ENCODE measurements at places on chromosomes 6 and 20.
A peak's percentile ranks its signal among the peaks of the same experiment; 100 is the strongest.

DNA sequence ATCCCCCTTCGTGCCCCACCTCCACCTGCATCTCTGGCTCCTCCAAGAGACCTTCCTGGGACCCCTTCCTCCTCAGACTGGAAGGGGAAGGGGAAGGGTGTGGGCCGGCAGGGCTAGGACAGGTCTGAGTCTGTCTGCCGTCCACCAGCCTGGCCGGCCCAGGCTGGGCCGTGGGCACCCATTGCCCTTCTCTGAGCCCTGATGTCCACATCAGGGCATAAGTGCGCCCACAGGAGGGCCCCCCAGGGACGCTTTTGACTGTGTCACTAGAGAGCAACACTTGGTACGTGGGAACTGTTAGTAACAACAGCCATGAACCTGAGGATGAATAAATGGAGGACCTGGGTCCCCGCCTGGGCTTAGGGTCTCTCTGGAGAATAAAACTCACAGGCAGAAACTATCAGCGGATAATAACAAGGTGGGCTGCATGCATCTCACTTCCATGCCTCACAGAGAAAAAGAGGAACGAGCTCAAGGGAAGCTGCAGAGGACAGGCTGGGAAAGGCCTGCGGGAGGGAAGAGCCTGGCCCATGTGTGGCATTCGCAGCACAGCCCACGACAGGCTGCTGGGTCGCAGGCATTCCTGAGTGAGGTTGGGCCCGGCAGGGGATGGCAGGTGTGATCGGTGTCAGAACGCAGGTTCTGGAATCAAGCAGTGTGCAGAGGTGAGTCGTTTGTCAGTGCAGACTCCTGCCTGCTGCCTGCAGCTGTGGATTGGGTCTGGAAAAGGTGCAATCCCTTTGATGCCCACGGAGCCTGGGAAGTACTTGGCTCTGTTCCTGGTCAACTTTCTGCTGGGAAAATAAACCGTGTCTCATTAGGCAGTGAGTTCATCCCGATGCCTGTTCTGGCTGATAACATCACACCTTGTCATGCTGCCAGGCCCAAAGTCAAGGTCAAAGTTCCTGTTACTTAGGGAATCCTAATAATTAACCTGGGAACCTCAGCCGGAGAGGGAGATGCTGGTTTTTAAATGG, 60.9 kb downstream of the BCAS4 start:
- DNase-seq = no peak

DNA sequence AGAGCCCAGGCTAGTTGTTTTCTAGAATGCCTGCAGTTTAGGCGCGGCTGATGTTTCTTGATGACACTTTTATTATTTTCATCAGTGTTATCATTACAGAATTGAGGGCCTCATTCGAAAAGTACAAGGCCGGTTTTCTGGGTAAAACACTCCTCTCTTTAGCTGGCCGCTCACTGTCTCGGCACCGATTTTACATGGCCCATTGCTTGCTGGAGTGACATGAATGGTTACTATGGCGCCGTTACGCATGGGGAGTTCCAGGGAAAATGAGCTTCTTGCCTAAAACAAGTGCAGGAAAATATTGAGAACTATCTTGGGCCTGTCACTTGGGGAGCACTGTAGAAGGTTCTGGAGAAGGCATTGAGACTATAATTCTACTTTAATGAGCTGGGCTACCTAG, 317.8 kb downstream of the CDH4 start:
- no peak for DNase-seq

GRCh38 chr6:148521158-148521557, 178.5 kb downstream of the SASH1 start:
- no peak for DNase-seq

DNA sequence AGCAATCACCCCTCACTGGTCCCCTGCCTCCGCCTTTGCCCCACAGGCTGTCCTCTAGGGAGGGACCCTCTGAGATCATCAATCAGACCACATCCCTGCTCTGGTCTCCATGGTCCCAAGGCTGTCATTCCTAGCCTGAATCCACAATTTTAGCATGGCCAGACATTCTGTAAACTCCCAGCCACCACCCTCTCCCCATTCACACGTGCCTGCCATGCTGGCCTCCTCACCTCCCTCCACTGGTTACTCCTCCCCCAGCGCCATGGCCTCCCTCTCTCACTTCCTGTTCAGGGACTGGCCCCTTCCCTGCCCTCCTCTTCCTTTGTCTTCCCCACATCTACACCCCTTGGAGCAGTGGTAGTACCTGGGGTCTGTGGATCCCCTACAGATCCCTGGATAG, 150.7 kb upstream of the MLN start:
- no peak for DNase-seq

- DNase-seq = no peak
These were observed 75.2 kb downstream of the DST start for GRCh38 chr6:56567501-56567900.

DNA sequence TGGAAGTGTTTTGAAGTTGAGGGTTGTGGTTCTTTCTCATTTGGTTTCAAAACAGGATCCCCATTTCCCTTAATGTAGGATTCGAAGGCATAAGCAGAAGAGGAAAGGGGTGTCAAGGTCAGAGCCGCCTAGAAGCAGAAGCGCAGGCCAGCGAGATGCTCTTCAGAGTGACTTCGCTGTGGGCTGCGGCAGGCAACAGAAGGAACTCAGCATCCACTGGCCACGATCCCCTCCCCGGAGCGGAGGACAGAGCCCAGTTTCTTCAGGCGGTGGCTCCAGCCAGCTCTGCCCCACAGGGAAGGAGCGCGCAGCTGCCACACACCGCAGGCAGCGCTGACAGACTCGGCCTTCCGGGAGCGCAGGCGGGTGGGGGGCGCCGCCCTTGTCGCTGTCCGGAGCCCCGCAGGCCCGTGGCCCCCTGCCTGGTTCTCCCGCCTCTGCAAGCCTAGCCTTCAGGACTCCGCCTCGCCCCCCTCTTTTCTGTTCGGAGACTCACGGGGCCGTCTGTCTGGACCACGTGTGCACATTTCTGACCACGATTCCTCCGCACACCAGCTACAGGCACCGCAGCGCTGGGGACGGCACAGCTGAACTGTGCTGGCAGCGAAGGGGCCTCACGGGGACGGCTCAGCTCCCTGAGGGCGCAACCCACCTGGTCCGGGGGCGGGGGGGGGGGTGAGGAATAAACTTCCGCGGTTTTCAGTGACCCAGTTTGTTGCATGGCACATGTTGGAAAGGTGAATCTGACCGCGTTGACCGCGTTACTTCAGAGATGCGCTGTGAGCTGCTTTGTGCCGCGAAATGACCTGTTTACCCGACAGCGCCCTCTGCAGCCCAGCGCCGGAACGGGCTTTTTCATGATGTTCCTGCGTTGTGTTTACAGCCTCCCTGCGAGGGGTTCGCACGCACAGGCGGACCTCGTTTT, 26.1 kb downstream of the TTLL2 start:
- peak; percentile 41 for DNase-seq

DNA sequence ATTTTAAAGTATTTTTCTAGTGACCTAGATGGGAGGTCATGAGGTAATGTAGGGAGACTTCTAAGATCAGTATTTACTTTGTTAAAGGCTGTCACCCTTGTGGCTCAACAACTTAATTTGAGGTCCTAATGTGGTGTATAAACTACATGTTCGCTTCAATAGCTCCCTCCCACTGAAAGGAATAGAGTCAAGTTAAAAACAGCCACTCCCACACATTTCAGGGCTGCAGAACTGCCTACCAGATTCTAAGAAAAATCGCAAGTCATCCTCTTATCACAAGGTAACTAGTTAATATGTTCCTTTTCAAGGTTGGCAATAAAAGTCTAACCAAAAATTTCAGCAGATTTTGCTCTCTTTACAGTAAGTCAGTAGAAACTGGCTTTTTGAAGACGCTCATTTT, 15.1 kb downstream of the GSTA1 start:
- DNase-seq = no peak

DNA sequence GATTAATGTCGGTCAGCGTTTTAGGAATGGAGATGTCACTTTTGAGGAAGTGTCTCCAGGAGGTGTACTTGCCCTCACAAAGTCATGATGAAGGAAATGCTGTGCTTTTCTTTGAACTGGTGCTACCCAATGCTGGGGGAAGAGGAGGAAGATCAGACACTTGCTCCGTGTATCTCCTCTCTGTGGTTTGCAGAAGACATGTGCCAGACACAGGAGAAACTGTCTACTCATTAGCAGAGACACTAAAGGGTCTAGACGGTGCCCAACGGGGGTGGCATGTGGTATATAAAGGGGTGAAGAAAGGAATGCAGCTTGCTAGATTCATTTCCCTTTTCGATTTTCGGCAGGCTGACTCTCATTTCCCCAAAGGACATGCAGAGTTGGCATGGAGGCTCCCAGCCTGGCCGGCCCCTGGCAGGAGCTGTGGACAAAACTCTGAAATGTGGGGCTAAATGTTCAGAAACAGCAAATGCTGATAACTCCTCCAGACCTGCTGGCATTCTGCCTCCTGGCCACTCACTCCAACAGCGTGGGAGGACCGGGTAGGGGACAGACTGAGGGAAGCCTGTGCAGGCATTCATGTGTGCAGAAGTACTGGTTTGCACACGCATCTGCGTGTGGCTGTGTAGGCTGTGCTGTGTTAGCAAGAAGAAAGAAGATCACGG, 59.6 kb upstream of the QKI start:
- no peak for DNase-seq

DNA sequence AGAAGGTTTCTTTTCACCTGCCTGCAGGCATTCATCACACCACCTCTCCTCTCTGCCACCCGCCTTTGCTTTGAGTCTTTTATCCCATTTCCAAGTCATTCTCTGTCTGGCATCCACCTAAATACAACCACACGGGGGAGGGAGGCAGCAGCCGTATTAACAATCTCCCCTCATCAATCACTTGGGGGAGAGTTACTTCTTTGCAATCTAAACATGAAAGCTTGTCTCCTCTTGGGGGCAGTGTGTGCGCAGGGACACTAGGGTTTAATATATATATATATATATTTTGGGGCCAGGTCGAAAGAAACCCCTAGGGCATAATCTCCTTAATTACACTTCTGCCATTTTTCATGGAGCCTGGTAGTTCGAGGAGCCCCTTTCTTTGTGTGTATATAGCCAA, 214.5 kb downstream of the TSHZ2 start:
- no peak for DNase-seq

DNA sequence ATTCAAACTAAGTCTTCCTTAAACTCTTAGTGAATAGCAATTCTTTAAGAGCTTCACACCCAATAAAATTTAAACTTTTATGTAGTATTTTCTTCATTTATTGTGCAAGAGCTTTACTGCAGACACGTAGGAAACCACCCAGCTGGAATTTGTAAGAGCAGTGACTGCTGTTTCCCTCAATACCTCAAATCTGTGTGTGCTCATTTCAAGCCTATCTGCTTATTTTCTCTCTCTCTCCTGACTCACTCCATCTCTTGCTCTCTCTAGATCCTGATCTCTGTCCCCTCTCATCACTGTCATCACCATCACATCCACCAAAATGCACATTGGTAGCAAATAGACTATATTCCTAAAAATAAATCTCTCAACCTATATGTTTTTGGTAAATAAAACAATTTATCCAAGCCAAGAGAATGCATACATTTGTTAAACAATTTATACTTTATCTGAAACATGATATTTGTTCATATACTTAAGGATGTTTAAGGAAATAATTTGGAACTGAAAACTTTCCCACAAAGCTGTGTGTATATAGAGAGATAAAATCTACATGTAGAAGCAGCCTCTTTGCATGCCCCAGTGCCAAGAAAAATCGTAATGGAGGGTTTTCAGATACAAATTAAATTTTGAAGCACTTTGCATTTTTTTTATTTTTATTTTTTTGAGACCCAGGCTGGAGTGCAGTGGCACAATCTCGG, 273.0 kb downstream of the TFAP2A start:
- no peak for DNase-seq

DNA sequence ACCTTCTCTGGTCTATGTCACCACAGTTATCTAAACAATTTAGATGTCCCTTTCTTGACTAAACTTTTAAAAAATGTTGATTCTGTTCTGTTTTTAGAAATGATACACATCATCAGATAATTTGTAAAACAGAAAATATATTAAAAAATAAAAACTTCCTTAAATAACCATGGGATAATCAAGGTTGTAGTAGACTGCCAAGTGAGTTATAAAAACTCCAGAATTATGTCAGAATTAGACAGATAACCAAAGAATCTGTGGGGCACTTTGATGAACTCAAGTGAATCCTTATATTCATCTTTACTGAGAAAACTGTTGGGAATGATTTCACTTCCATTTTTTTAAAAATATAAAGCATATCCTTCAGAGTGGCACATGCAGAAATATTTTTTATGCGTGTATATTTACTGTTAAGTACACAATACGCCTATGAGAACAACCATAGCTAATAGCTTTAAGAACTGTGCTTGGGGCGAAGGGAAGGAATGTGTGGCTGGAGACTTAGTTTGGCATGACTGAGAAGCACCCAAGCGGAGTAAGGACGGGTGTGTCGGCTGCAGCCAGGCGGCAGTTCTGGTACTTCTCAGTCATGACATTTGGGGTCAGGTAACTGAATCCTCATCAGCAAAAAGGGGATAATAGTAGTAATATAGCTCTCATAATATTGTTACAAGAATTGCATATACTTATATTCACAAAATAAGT, 604.7 kb upstream of the CITED2 start:
- DNase-seq = no peak

DNA sequence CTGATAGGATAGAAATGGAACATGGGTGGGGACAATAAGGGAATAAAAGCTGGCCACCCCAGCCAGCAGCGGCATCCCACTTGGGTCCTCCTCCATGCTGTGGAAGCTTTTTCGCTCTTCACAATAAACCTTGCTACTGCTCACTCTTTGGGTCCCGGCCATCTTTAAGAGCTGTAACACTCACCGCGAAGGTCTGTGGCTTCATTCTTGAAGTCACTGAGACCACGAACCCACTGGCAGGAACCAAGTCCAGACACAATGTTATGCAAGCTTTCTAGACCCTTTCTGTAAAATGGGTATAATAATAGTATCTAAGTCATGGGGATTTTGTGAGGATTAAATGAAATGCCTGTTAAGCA, 48.9 kb upstream of the EZR start:
- no peak for DNase-seq

- DNase-seq = no peak
These were observed 162.3 kb upstream of the TNFAIP3 start for GRCh38 chr6:137704802-137705159.

All from NCI-H2029 treated with DMSO at 0.1 percent for 48 hours (cell line).